ENCODE measurements at places on chromosomes 2 and 18. TPM values are rescaled to one million over a fixed set of nuclear protein-coding genes. Genes with fewer than 3 reads are reported as not detected.

The GKN2 gene
- not detected for total RNA-seq

The PPM1G gene
- 54.2 TPM for total RNA-seq

The LYPD6B gene
- not detected for total RNA-seq

The GBX2 gene
- total RNA-seq, result not detected

The SCN9A gene
- 7.0 TPM for total RNA-seq

The FOXI3 gene
- total RNA-seq, result not detected

The ANKRD30B gene
- total RNA-seq, result not detected

The TXNDC2 gene
- not detected for total RNA-seq

The ZNF385B gene
- total RNA-seq, result 4.6 TPM

The CAPN13 gene
- not detected for total RNA-seq

The PRSS56 gene
- not detected for total RNA-seq
